ENCODE measurements at places on chromosomes 11 and 22.

DNA sequence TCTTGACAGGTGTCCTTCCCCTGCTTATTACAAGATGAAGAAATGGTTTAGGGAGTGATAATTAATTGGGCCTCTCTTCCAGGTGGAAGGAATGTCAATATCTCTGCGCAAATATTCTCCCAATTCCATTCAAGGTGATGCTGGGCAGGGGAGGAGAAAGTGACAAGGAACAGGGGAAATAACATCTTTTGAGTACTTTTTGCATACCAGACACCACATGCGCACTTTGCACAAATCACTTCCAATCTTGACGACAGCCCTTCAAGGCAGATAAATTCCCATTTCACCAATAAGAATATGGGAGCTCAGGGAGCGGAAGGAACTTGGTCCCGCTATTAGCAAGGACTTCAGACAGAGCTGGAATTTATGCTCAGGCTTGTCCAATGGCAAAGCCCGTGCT is 145.1 kb upstream of the TBCEL start:
- DNase-seq: no peak

GRCh38 chr22:48659404-48659996 is 1168.2 kb downstream of the BRD1 start:
- DNase-seq: no peak

GRCh38 chr11:112016765-112017376 is 8.3 kb upstream of the DLAT start:
- DNase-seq: no peak

DNA sequence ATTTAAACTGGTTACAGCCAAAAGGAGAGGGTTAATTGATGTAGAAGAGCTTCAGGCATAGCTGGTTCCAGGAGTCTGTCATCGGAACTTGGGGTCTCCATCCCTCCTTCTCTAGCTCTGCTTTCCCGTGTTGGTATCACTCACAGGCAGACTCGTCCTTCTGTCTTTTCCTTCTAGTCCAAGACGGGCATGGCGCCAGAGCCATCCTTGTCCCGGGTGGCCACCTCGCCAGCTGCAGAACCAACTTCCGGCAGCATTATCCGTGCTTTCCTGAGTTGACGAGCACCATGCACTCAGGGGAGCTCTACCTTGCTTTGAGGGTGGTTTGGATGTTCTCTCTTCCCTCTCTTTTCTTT is 14.7 kb downstream of the LINC01488 start:
- DNase-seq: no peak

GRCh38 chr11:66639066-66639813 is 737 bp downstream of the RBM4 start:
- DNase-seq: no peak

GRCh38 chr11:561148-562003 is 606 bp downstream of the RASSF7 start:
- DNase-seq: no peak

DNA sequence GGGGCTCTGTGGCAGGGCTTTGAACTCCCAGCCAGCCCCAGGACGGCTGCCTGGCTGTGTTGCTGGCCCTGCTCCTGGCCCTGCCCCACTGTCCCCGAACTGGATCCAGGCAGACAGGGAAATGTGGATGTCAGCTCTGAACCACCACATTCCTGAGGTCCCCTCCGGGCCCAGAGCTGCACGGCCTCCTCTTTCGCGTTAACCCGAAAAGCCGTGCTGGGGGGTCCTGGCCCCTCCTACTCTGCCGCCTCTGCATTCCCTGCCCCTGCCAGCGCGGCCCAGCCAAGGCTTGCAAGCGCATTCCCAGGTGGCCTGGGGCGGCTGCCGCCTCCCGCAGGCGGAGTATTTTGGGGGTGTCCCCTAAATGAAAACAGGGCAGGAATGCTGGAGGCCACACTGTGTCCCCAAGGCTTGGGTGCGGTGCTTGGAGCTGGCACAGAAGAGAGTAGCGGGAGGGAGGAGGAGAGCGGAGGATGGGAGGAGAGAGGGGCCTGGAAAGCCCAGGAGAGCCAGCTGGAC is 5.4 kb downstream of the LINC01488 start:
- DNase-seq: no peak

GRCh38 chr11:104691129-104691528 is 207.1 kb downstream of the CASP12 start:
- DNase-seq: no peak

GRCh38 chr11:86787656-86788055 is 12.7 kb upstream of the PRSS23 start:
- DNase-seq: no peak

DNA sequence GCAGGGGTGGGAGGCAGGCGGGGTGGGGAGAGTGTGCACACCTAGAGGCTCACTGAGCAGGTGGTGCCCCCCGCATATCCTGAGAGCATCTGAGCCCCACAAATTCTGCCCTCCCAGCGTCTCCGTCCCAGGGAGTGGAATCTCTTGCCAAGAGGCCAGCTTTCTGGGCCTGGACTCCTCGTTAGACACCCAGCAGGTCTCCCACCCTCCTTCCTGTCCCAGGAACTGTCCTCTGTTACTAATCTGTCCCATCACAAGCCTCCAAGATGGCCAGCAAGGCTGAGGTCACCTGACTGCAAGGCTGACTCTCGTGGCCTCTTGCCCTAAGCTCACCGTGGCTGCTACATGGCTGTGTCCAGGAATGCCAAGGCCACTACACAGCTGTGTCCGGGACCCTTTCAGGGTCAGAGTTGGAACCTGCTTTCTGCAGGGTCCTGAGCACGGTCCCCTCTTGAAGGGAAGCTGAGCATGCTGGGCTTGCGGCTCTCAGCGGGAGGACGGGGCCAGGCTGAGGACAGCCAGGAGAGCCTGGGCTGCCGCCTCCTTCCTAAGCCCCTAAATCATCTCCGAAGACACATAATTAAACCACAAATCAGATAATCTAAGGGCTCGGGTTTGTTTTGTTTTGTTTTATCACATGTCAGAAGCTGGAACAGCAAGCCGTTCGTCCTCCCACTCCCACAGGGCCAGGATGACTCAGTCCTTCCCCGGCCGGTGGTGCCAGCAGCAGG is 1327.3 kb downstream of the TBC1D22A start:
- no peak for DNase-seq

DNA sequence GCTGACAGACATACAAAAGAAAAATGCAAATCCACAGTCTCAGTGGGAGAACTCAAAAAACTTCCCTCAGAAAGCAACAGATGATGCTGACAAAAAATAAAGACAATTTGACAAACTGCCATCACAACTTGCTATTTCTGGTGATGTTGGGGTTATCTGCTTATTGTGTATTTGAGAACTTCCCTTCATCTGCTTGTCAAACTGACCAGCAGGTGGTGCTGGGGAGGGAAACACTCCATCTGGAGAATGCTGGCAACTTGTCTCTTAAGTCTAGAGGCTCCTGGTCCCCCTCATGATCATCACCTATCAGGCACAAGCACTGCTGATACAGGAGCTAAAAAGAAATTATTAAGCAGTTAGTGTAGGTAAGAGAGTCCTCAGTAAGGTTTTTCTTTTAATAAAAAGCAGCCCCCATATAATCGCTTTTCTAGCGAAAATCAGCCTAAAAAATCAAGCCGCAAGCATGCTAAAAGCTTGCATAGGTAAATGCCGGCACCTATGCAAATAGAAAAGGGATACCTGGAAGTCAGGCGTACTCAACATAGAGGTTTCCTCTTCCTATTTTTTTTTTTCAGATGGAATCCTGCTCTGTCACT is 9.8 kb upstream of the FAM111B start:
- DNase-seq: no peak

- no peak for DNase-seq
These were observed 10.3 kb upstream of the FADD start for GRCh38 chr11:70192666-70193410.

DNA sequence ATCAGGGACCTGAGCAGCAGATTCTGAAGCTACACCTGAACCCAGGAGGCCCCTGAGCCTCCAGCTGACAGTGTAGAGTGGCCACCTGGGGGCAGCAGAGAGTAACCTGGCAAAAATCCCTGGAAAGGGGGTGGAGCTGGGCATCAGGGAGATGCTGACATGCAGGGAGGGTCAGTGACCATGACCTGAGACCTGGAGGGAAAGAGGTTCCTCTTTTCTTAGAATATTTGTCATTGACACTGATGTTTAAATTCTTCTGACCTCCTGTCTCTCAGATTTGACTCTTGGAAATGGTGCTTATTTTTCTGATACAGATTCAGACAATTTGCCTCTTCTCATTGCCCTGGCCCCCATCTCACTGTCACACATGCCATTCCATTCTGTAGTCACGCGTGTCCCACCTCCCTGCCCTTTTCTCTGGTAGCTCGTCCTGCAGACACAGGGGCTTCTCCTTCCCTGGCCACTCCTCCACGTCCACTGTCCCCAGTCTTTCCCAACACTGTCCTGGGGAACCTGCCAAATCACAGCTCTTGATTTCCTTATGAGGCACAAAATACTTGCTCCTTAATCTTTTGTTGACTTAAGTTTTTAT is 117.2 kb upstream of the IGLL5 start:
- DNase-seq: no peak

GRCh38 chr11:69012092-69013008 is 696 bp downstream of the MRGPRF start:
- no peak for DNase-seq

DNA sequence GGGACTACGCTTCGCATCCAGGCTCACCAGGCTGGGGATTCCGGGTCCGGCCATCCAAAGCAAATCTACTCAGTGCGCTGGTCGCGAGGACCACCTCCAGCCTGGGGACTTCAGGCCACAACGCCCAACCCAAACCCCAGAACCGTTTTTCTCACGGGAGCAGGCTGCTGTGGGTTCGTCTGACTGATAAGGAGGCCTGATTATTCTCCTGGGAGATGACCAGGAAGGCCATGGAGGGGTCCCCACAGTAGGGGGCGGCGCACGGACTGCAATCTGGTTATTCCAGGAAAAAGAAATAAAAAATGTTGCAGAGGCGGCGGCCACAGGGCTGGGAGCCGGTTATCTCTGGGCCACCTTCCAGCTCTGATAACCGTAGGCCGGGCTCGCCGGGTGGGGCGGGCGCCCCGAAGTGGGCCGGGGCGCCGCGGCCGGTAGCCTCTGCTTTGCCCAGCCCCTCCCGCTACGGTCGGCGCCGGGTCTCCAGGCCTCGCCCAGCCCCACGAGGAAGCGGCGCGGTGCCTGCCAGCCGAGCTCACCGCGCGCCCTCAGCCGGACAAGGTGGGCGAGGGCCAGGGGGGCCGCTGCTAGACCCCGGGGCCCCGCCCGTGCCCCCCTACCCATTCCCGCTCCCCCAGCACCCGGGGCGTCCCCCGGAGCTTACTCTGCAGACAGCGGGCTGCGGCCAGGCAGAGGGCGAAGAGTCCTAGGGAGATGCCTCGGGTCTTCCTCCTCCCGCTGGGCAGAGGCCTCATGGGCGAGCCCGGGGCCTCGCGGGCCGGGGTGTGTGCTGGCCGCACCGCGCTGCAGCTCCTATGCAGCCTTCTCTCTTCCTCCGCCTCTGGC is 446 bp downstream of the VSTM5 start:
- DNase-seq: no peak

DNA sequence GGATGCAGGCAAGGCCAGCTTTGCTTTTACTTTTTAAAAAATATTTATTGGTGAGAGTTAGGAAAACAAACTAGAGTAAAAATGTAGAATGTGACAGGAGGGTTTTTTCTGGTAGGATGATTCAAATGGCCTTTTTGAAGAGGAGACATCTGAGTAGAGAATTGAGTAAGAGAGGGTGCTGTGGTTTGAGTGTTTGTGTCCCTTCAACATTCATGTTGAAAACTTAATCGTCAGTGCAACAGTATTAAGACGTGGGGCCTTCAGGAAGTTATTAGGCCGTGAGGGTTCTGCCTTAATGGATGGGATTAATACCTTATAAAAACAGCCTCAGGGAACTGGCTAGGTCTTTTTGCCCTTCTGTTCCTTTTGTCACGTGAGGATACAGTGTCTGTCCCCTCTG is 288.8 kb upstream of the C11orf87 start:
- no peak for DNase-seq

GRCh38 chr22:35959121-35959800 is 69.4 kb downstream of the RBFOX2 start:
- DNase-seq: no peak

GRCh38 chr11:102204174-102204573 is 93.9 kb downstream of the YAP1 start:
- DNase-seq: no peak

- no peak for DNase-seq
These were observed 546.0 kb downstream of the BRD1 start for GRCh38 chr22:49281467-49282340.

DNA sequence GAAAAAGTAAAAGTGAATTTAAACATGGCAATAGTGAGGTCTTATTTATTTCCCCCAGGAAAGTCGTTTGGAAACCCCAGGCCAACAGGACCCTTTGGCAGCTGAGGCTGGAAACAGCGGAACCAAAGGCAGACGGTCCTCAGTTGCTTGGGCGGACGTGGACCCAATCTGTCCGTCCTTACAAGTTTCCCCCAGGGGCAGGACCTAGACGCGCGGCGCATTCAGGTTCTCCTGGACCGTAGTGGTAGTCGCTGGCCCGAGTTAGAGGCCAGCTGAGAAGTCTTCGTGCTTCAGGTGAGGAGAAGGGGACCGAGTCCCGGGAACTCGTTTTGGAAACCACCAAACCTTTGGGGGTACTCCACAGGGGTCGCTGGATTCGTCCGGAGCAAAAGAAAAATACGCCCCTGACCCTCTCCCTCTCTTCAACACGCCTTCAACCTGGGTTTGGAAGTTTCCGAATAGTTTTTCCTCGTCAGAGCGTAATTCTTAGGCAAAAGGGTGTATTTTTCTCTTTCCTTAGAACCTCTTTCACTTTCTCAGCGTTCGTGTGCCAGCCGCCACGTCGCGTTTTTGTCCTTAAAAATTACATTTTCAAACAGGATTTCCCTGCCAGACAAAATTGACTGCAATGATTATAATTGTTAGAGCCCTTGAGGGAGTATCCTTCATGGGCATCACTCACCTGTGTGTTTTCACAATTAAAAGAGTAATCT is 2.1 kb downstream of the METTL15 start:
- DNase-seq: peak; percentile 30

GRCh38 chr11:63663809-63664208 is 7.4 kb downstream of the ATL3 start:
- no peak for DNase-seq

- no peak for DNase-seq
These were observed 8.3 kb downstream of the TBC1D22A start for GRCh38 chr22:46770726-46771125.

DNA sequence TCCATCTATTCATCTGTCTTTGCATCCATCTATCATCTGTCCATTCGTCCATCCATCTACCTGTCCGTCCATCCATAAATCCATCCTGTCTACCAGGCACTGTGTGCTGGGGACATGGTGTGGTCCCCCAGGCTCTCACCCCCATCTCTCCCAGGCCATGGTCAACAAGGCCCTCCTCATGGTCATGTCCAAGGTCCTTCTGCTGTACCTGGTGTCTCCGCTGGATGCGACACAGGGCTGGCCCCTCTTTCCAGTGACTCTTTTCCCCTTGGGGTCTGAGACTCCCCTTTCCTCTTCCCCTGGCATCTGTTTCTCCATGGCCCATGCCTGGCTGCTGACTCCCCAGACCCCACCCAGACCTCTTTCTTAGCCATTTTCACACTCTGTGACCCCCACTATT is 4.5 kb downstream of the IGLL1 start:
- no peak for DNase-seq

- no peak for DNase-seq
These were observed 17.7 kb downstream of the XRCC6 start for GRCh38 chr22:41638748-41639147.

GRCh38 chr22:42635531-42635930 is 4.9 kb downstream of the ATP5MGL start:
- DNase-seq: no peak

- DNase-seq: no peak
These were observed at the start of gene ACTN3 for GRCh38 chr11:66546368-66546965. Gene ACTN3, plus strand, starts transcription at chr11:66546903. Its CDS starts 35 bp downstream, at chr11:66546938.
